ENCODE measurements at places on chromosomes 1 and 21. TPM values are rescaled to one million over a fixed set of nuclear protein-coding genes. Genes with fewer than 3 reads are reported as not detected.
A peak's percentile ranks its signal among the peaks of the same experiment; 100 is the strongest.

DNA sequence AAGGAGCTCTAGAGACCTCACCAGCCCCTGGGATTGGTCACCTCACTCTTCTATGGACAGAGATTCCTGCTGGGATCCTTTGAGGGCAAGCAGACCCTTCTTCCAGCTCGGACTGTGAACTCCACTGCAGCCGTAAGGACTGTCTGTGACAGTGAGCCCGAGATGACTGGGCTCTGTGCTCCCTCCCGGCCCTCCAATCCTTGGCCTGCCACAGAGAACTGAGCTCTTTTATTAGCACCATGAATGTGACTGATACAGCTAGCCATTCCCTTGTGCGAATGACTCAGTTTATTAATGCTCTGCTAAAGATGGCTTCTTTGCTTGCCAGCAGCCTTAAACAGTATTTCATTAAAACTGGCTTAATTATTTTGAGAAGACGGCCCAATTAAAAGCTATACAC lies 194.6 kb upstream of the LMO4 start:
- DNase-seq, result no peak

DNA sequence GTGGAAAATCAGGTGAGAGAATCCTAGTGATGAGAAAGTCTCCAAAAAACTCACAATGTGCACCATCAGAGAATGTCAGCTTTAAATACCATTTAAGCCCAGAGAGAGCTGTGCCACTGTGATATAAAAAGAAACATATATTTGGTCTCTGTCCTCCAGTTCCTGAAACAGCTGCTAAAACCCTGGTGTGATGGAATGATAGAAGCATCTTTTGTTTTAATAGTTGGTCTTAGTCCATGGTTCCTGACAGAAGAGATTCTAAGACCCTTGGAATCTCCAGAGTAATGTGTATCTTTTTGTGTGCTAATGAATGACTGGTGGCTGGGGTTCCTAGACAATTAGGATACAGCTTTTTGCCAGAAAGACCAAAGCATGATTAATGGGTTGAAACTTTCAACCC lies 302.8 kb upstream of the B3GALT2 start:
- no peak for DNase-seq

DNA sequence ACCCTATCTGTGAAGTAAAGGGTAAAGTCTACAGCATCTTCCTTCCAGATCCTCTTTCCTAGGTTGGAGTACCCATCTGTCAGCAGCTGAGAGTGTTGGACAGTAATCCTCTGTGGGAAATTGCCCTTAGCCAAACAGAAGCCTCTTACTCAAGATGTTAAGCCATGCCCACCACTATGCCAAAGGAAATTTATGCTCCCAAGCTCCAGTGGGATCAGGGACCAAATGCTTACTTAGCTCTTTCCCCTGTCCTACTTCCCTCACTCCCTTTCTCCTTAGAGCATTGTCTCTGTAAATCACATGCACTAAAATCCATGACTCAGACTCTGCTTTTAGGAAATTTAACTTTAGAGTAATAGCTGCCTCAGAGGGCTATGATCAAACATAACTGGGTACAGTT lies 254.0 kb downstream of the BRINP2 start:
- DNase-seq, result no peak

IVL gene
- not detected for total RNA-seq

DNA sequence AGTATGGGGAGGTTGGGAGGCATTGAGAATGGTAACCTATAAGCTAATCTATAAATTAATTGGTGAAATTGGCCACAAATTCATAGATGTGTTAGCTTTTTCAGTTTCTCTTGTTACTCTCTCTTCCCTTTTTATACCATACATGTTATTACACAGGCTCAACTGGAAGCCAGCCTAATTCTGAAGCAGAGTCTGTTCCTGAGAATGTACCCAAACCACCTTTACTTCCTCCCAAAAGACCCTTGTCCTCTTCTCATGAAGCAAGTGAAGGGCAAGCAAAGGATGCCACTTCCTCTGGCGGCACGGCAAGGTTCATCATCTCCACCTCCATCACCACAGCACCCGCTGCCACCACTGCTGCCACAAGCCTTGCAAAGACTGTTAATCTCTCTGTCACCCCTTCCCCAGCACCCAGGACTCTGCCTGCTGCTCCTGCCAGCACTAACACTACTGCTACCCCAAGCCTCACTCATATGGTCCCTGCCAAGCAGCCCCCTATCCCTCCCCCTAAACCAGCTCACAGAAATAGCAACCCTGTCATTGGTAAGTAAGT lies 39.5 kb upstream of the RCC1 start:
- DNase-seq, result peak; percentile 62
